ENCODE measurements at places on chromosomes 5 and 9. TPM values are rescaled to one million over a fixed set of nuclear protein-coding genes. Genes with fewer than 3 reads are reported as not detected.

Gene PPP2R2B
- 211 TPM for polyA plus RNA-seq

Gene TBC1D13
- 36.0 TPM for polyA plus RNA-seq

Gene ARHGEF39
- polyA plus RNA-seq: 3.2 TPM

Gene C7
- polyA plus RNA-seq: 25.4 TPM

Gene IL33
- 17.9 TPM for polyA plus RNA-seq

Gene F2RL2
- 0.63 TPM for polyA plus RNA-seq

Gene ZMYND19
- polyA plus RNA-seq: 41.8 TPM

Data from spinal cord (tissue), 10 donors.